Pericardium fibroblast (primary cell): ENCODE measurements at places on chromosomes 1 and 21. TPM values are rescaled to one million over a fixed set of nuclear protein-coding genes. Genes with fewer than 3 reads are reported as not detected.

Gene KRTAP19-3
- total RNA-seq: not detected in 2 replicates

Gene AMY1A
- not detected in 2 replicates for total RNA-seq

Gene HSPA6
- total RNA-seq: 0.09 and 0.35 TPM in 2 replicates

Gene CSF3R
- not detected in 2 replicates for total RNA-seq

Gene ASTN1
- total RNA-seq: 0.12 and 0.34 TPM in 2 replicates

Gene TAS1R1
- 0.17 TPM in 1 of 2 replicates, not detected in the other for total RNA-seq

Gene GFI1
- total RNA-seq: 0.34 TPM in 1 of 2 replicates, not detected in the other

Gene KCNH1
- not detected in 2 replicates for total RNA-seq

Gene IRF6
- 0.09 and 0.35 TPM in 2 replicates for total RNA-seq

Gene SFN
- not detected in 2 replicates for total RNA-seq

Gene THEM5
- total RNA-seq: not detected in 2 replicates

Gene RAB42
- total RNA-seq: 5.5 and 8.3 TPM in 2 replicates

Gene S100A9
- total RNA-seq: 0.82 TPM in 1 of 2 replicates, not detected in the other

Gene CLIC6
- not detected in 2 replicates for total RNA-seq

Gene LPGAT1
- 21.9 and 28.6 TPM in 2 replicates for total RNA-seq
